ENCODE measurements at places on chromosomes 4 and X. TPM values are rescaled to one million over a fixed set of nuclear protein-coding genes. Genes with fewer than 3 reads are reported as not detected.

The EDA2R gene
- 4.0 TPM for total RNA-seq

The ZNF280C gene
- total RNA-seq: 8.3 TPM

The CXCL9 gene
- total RNA-seq: not detected

The PIN4 gene
- total RNA-seq: 6.9 TPM

The MXRA5 gene
- 1.9 TPM for total RNA-seq

Data from epithelial cell of alveolus of lung (primary cell).